ELR (cell line): ENCODE measurements at places on chromosomes 4 and X.

DNA sequence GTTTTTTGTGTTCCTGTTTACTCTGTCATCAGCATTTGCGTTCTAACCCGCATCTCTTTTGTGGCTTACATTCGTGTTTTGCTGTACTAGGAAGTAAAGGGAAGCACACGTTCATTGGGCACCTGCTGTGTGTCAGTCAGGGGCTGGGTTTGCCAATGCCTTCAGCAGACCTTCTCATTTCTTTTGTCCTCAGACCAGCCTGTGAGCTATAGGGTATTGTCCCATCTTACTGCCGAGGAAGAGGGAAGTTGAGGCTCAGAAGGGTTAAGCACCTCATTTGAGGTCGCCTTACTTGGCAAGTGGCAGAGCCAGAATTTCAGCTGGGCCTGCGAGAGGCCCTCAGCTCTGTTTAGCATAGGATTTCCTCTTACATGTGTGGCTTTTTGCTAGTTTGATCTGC, 8.7 kb downstream of the TBC1D14 start:
- DNase-seq = no peak

DNA sequence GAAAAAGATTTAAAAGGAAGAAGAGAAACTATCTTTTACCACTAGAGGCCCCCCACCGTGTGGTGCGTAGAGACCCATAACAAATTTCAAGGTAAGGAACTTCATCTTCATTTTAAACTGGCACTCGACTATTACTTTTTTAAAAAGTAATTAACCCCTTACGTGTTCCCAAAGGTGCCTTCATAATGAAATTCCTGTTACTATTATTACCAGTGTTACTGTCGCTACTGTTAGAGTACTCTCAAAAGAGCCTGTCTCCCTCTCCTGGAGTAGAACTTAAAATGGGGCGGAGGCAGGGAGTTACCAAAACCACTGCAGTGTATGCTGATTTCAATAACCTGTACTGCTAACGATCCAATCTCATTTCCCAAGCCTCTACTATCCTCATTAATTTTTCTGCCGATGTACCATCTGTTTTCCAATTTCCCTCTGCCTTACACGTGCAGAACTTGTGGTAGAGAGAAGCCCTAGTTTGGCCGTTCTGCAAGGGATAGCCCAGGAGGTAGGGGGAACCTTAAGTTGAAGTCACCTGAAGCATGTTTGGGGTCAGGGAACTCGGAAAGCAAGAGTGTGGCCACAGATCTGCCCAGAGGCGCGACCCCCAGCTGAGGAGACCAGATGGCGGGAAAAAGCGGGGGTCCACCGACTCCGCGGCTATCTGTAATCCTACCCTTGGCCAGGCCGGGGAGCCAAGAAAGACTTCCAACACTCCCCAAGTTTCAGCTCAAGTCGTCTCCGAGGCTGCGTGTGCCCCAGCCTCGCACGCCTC, 720 bp upstream of the STK26 start:
- DNase-seq = no peak

GRCh38 chr4:20251796-20252655, at the start of gene SLIT2:
TSS of gene SLIT2 (plus strand) at chr4:20251905. CDS start at chr4:20253816, 1,911 bp downstream.
- DNase-seq = peak; percentile 83

DNA sequence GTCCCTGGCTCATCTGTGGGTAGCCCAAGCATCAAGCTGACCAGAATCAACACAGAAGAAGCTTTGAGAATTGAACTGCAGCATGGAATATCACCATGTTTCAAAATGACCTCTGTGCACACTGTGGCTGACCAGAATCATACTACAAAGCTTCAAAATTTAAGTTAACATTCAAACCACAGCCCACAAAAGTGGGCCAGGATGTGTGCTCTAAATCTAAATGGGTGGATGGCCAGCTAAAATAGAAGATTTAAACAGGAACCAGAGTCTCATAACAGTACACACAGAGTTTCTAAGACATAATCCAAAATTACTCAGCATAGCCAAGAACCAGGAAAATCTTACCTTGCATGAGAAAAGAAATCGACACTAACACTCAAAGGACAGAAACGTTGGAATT, 46.1 kb downstream of the KLF3 start:
- no peak for DNase-seq

GRCh38 chrX:140764401-140764919, 54.9 kb downstream of the LINC00632 start:
- peak; percentile 55 for DNase-seq

- DNase-seq = no peak
These were observed 135.1 kb downstream of the RAPGEF2 start for GRCh38 chr4:159237975-159238374.

DNA sequence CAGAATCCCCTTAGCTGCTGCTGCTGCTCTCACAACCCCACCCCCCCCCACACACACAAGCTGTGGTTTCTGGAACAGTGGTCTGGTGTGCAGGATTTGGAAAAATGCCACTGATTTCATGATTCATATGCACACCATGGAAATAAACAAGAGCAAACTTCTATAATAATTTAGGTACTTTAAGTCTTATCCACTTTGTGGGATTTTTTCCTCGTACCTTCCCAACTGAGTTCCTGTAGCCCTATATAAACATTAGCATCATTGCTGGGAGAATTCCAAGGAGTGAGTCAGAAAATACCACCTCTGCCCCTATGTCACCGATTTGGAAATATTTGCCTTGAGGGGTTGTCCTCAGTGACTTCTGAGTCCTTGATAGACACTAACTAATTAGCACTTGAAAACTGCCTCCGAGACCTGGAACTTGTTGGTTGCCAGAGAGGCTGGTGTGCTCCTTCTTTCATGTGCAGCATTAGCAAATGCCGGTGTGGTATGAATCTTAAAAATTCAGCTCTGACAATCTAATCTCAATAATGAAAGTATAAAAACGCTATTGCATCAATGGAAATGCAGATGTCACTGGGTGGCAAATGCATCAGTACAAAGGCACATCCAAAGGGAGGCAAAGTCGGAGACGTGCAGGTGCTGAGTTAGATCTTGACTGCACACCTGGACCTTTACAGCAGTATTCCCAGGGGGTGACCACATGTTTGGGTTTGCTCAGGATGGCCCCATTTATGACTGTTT, 61.8 kb downstream of the CPE start:
- peak; percentile 69 for DNase-seq

DNA sequence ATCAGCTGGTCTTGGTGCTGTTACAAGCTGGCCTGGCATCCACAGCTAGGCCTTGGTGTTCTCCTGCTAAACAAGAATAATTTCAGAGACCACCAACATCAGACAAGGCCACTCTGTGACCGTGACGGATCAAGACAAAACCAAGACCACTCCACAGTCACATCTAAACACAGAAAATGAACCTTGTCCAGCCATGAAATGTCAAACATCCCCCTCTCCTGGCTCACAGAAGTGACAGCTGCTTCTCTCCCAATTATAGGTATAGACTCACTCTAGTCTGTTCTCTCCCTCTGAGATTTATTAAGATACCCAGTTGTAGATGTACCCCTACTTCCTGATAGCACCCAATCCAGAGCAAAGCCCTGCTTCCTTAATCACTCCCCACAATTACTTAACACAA, 40.4 kb downstream of the EFHC2 start:
- DNase-seq = no peak

- DNase-seq = no peak
These were observed 108.2 kb downstream of the FNIP2 start for GRCh38 chr4:158877069-158877468.

DNA sequence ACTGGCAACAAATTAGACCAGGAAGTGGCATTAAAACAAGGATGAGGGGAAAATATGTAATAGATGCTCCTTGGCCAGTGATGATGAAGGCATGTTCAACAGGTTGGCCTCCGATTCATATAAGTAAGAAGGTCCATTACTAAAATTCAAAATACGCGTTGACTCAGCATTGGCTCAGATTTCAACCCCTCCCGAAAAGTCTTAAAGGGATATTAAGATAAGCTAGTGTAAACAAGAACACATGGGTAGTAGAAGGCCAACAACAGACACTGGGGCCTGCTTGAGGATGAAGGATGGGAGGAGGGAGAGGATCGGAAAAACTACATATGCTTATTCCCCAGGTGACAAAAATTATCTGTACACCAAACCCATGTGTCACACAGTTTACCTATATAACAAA, 19.1 kb upstream of the LAP3 start:
- no peak for DNase-seq
